Astrocyte of the cerebellum (primary cell): ENCODE measurements at places on chromosomes 3 and 15.
A peak's percentile ranks its signal among the peaks of the same experiment; 100 is the strongest.

DNA sequence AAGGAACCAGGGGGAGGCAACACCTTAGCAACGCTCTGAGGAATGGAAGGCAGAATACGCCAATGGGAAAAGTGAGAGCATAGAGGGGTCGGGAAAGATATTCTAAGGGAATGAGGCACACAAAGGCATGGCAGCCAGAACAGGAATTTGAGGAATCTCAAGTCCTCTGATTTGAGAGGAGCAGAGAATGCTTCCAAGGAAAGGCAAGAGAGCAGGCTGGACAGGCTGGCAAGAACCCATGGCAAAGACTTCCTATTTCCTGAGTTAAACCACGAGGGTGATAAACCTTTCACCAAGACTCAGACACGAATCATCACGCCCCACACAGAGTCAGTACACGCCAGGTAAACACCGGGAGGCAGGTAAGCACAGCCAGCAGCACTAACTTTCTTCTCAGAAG, 109.8 kb downstream of the IGF2BP2 start:
- DNase-seq, result no peak

DNA sequence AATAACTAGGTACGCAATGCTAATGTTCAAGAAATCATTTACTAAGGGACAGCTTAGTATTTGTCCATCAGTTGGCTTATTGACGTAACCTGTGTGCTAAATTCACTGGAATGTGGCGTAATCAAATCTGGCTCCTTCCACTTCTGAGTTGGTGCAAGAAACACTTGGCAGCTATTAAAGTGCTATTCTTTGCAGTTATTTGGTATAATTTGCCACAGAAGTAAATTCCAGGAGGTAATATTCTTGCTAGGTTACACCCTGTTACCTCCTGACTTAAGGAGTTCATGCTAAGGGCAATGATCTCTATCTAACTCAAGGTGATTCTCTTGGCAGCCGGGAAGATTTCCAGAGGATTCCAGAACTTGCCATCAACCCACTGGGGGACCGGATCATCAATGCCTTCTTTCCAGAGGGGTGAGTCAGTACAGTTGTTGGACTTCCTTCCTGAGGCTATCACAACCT, 25.5 kb downstream of the CHP1 start:
- DNase-seq, result no peak

GRCh38 chr3:153973722-153974265, 147.4 kb upstream of the ARHGEF26 start:
- no peak for DNase-seq

DNA sequence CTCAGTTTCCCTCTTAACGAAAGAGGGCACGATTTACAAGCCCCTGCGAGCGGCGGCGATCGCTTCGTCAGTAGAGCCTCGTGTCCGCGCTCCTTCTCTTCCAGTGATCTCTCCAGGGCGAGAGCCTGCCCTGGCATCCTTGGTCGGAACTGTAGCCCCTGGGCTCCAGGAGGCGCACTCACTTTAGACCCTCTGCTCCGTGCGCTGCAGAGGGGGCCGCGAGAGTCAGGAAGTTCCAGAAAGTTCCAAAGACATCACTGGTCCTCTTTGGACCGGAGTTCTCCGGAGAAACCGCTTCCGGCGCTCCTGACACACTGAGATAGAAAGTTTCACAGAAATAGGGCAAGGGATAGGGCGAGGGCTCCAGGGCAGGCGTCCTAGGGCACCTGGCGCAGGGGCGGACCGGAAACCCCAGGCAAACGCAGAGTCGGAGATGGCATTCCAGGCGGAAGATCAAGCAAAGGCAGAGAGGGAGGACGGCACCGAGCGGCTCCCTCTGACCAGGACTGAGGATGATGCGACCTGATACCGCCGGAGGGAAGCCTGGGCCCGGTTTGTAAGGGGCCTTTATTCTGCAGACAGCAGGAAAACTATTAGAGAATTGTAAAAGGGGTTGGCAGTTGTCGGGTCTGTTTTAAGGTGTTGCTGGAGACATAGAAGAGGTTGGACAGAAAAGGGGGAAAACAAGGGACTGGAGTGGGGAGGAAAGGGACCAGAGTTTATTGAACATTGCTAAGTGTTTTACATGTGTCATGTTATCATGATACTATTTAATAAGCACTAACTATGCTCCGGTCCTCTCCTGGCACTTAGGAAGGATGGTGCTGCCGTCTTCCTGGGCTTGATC, 1.3 kb upstream of the CPEB1 start:
- no peak for DNase-seq

DNA sequence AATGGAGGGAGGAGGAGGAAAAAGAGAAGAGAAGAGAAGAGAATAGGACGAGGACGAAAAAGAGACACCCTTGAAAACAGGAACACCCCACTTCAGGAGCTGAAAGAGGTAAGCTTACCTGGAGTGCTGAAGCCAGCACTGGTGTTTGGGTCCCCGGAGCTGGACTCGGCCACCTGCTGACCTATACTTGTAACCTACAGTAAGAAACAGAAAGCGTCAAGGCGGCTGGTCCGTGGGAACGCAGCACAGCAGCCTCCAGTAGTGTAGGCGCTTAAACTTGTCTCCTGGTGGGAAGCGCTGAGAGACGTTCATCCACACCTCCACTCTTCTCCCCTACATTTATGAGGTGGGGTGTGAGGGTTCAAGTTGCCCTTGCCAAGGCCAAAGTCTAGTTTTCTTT, 141.0 kb downstream of the NSMCE3 start:
- no peak for DNase-seq

- no peak for DNase-seq
These were observed 598.6 kb downstream of the FOXP1 start for GRCh38 chr3:70984776-70985482.

DNA sequence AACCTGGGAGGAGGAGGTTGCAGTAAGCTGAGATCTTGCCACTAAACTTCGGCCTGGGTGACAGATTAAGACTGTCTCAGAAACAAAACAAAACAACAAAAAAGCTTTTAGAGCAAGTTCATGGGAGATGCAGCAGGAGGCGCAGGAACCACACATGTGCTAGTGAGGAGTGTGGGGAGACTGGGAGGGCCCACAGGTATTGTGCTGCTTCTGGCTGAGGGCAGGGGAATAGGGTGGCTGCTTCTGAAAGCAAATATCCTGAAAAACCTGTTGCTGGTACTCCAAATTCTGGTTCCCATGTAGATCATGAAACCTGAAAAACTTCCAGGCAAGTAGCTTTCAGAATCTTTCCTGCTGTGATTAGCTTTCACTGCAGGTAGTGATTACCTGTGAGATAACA, 22.1 kb downstream of the TYRO3 start:
- DNase-seq, result no peak

DNA sequence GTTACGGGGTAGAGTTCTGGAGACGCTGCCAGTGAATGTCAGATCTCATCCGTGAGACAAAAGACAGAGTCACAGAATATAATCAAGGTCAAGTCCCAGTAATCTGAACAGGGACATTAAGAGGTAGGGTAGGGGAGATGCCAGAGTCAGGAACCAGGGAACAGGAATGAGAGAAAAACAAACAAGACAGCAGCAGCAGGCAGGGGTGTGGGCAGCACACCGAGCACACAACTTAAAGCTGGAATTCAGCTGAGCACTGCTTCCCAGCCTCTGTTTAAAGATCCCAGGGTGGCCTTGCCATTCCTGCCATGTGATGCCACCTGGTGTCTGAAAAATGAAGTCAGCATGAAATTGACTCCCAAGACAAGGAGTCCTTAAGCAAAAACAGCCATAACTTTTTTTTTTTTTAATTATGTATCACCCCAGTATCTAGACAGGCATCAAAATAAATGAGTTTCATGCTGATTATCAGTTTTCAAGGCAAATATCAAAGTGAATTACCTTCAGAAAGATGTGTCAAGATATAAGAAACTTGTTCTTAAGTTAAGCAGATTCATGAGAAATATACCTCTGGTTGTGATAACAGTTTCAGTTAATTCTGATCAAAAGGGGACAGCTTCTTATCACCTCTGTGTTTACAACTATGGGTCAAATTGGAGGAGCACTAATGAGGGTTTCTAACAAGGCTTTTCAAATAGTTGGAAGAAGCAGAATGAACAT, 203.7 kb downstream of the SLC9A9 start:
- DNase-seq, result peak; percentile 73

GRCh38 chr15:48440084-48440483, 108.9 kb downstream of the DUT start:
- peak; percentile 65 for DNase-seq

GRCh38 chr3:69058947-69059224, 6.8 kb upstream of the TMF1 start:
- DNase-seq, result no peak

- peak; percentile 31 for DNase-seq
These were observed 160.7 kb downstream of the STAC start for GRCh38 chr3:36540888-36541518.

- no peak for DNase-seq
These were observed 93.2 kb downstream of the GHSR start for GRCh38 chr3:172354931-172355499.

DNA sequence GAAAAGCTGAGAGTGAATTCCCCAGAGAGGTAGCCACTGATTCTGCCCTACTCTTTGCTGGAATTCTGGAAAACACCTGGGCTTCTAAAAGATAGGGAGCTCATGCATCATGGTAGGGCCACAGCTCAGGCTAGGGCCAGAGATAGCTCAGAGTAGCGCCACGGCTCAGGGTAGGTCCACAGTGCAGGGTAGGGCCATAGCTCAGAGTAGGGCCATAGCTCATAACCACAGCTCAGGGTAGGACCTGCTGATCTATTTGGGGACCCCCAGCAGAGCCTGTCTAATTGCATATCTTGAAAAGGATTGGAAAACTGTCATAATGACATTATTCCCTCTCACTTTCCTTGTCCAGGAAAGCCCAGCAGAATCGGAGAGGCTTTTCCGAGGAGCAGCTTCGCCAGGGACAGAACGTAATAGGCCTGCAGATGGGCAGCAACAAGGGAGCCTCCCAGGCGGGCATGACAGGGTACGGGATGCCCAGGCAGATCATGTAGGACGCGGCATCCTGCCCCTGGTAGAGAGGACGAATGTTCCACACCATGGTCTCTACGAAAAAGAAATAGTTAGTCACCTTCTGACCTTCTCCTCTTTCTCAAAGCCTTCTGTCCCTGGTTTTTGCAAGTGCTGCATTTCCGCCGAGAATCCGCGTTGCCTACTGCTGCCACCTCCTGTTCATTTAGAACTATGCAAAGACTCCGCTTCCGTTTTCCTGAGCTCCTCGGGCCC, 14.5 kb downstream of the TAGLN3 start:
- DNase-seq, result peak; percentile 54

DNA sequence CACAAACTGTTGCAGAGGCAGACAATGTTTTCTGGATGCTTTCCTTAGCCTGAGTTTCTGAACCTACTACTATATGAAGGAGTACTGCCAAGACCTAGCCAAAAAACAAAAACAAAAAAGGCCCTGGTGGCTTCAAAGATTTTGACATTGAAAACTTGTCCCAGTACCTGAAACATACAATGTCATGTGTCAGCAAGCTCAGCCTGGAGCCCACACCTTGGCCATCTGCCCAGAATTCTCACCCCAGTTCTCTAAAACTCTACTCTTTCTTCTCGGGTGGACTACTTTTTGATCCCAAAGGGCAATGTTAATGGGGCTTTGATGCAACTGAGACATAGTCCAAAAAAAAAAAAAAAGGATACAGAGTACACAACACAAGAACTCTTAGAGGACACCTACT, 81.4 kb downstream of the FAM174B start:
- DNase-seq, result no peak

DNA sequence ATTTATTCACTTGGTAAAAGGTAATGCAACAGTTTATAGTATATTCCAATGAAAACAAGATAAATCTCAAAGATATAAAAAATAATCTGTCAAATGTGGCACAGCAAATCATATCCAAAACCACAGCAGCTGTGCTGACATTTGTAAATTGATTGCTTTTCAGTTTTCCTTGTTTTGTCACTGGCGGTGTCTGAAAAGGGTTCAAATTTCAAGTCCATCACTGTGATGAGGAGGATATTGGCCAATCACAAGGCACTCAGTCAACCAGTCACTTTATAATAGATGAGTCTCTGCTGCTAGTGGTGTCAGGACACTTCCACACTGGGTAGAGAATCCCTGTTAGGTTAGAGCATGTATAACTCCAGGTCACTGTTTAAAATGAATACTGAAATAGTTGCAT, 154.8 kb downstream of the SLC9A9 start:
- DNase-seq, result no peak

DNA sequence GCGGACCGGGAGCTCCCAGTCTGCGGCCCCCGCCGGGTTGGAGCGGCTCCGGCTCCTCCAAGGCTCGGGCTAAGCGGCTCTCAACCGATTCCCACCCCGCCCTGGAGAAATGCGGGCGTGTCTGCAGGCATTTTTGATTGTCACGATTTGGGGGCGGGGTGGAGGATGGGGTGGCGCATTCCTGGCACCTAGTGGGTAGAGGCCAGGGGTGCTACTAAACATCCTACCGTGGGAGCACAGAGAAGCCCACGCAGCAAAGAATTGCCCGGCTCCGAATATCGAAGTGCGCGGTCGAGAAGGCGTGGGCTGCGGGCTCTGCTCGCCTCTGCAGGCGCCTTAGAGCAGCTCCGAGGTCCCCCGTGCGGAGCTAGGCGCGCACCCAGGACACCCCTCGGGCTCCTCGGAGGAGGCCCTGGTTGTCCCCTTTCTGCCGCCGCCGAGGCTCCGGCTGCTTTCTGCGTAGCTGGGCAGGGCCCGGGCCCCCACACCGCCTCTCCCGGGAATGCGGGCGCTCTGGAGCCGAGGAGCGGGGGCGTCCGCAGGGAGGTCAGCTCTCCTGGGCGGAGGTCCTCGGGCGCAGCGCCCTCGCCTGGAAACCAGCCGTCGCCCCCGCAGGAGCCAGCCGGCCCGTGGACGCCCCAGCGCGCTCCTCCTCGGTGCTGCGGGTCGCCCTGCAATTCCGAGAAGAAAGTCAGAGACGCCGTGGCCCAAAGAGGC, 16.5 kb upstream of the LAMP3 start:
- DNase-seq, result no peak

DNA sequence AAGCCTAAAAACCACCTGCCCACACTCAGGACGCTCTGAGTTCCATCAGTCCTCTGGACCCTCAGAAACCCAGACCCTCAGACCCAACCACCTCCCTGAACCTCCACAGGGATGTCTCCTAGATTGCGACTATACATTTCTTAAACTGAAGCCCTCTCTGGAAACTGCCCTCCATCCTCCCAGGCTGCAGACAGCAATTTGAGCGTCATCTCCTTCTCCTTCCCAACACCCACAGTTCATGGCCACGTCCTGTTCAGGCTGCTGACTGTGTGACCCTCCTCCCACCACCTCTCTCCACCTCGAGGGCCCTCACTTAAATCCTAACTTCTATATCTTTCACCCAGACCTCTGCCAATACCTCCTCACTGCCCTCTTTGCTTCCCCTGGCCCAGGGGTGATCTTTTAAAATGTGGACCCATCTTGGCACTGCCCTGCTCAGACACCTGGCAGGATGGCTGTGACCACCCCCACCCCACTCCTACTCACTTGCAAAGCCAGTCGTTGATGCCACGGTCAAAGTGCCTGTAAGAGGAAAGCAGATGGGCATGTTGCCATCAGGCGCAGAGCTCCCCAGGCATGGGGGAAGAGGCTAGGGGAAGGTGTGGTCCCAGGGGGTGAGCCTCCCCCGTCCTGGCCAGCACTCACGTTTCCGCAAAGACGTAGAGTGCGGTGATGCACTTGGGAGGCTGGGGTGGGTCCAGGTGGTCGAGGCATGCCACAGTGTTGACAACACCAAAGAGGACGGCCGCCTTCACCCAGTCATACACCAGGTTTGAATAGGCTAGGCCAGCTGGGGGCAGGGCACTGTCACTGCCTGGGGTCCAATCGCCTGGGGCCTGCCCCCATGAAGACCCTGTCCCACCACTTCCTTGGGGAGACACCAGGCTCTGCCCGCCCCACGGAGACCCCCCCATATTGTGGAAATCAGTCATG, 6.0 kb downstream of the HHATL start:
- no peak for DNase-seq
